ENCODE measurements at places on chromosomes 5 and 9.

DNA sequence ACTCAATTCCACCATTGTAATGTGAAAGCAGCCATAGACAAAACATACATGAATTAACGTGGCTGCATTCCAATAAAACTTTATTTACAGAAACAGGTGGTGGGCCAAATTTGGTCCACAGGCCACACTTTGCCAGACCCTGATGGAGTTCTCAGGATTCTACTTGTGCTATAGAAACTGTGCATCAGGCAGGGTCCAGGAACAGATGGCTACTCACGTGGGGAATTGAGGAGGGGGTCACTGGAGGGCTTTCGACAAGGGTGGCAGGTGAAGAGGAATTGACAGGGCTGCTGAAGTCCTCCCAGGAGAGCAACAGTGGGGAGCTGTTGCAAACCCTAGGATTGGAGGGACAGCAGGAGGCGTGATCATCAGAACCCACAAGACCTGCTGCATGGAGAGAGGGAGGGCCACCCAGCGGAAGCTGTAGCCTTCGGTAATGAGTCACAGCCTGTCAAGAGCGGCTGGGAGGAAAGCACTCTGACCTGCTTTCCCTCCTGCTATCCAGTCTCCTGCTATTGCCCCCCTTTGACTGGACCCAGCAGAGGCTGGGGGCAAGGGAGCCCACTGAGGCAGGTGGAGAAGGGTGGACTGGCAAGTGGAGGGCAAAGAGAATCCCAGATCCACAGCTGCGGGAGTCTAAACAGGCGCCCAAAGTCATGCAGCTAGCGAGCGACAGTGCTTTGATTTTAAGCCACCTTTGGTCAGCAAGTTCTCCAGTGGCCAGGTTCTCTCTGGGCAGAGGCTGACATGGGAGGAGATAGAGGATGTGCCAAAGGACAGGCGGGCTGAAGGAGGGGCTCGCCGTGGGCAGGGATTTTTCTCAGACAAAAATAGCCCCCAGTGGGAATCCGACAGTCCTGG lies 138.3 kb upstream of the SMIM23 start:
- peak; percentile 56 for DNase-seq

DNA sequence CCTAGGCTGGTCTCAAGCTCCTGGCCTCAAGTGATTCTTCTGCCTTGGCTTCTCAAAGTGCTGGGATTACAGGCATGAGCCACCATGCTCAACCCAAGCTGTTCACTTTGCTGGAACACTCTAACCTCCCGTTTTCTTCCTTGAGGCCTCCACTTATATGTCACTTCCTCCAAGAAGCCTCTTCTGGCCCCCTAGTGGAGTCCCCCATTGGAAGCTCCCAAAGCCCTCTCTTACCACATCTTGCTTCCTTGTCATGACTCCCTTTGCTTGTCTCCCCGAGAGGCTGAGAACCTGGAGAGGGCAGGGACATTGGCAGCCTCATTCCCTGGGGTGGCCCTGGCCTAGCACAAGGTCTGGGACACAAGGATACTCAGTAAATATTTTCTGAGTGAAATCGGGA lies 80.8 kb downstream of the PDE6A start:
- no peak for DNase-seq

- peak; percentile 52 for DNase-seq
These were observed 124.3 kb downstream of the ENC1 start for GRCh38 chr5:74516211-74516636.

DNA sequence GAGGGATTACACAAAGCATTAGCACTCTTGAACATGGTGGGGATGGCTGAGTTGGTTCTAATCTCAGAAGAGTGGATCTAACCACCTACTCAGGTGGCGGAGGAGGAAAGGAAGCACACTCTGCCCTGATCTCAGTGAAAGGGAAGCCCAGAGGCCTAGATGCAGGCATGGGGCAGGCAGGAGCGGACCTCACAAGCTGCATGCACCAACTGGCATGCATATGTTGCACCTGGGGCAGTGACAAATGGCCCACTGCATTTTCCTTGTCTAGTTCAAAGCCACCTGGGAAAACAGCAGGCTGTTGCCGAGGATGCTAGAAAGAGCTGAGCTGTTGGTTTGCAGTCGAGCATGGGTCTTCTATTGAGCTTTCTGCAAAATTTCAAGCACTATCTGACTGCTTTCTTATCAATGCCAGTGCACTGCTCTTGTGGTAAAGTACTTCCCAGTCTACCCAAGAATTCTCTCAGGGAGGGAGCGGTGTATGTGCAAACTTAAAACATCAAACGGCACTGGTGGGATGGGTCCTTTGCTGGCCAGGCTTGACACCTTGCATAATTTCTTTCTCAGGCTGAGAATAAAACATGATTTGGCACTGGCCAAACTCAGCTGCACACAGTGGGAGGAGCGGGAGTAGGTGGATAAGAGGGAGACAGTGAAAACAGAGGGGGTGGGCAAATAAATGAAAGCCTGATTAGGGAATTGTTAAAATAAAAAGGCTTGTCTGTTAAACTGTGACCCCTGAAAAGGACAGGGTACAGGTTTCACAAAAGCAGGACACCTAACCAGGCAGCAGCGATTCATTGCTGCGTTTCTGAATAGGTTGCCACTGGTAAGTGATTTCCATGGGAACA lies 108.9 kb downstream of the MARCHF3 start:
- no peak for DNase-seq

GRCh38 chr5:170075696-170076095 lies 30.0 kb upstream of the FOXI1 start:
- DNase-seq = no peak

DNA sequence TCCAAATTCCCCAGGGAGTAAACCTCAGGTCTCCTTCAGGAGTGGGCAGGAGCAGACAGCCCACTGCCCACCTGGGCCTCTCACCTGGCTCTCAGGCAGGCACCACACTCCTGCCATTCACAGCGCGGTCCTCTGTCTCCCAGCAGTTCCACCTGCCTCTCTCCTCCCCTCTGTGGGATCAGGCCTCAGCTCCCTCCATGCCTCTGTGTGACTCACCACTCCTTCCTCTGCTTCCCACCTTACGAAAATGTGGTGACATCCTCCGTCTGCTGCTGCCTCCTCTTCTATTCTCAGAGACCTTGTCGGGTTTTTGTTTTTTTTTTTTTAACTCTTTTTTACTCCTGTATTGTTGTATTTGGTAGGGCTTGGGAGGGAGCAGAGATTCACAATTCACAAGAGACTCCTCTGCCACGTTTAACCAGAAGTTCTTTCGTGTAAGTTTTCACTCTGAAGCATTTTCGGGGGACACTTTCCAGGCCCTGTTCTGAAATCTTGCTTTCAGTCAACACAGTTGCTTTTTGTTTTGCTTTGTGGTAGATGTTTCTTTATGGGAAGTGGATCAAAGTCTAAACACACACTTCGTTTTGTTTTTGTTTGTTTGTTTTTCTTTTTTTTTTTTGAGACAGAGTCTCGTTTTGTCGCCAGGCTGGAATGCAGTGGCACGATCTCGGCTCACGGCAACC lies 21.1 kb upstream of the CDKN2AIPNL start:
- DNase-seq = peak; percentile 29

GRCh38 chr9:19409401-19410194 lies 789 bp downstream of the ACER2 start:
- peak; percentile 8 for DNase-seq

DNA sequence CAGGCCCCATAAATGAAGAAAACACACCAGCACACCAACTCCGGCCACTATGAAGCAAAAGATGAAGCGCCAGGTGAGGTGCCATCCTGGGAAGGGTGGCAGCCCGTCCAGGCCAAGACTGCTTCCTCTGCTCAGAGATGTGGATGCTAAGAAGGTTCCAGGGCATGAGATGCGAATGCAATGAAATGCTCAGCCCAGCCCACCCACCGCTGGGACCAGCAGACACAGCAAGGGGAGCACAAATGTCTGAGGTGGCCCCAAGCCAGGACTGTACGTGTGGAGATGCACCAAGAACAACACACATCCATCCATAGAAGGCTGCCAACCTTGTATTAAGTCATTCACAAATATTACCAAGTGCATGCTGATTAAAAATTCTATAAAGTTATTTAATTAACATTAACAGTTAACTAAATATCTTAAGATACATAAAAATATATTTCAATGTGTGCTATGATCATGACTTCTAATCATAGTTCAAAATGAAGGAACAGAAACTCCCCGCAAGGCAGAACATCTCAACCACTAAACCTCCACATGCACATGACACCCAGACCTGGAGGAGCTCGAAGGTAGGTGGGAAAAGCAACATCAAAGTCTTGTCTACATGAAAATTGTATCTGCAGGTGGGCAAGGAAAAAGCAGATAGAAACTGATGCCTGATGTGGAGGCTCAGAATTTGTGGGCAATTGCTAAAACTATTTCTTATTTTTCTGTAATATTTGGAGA lies 43.7 kb downstream of the BICD2 start:
- DNase-seq = no peak

DNA sequence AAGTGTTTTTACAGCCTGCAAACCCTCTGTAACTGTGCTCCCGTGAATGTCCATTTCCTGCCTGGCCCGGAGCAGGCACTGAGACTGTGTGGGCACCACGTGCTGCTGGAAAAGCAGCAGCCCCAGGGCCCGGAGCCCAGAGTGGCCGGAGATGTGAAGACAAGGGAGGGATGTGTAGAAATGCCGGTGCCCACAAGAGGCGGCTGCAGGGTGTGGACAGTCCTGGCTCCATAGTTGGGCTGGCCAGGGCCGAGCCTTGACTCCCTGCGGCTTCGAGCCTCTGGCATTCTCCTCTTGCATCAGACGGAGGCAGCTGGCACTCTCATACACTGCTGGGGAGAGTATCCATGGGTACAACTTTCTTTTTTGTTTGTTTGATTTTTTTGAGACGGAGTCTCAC lies 13.2 kb upstream of the GFPT2 start:
- peak; percentile 65 for DNase-seq

- no peak for DNase-seq
These were observed 117.3 kb upstream of the TNFAIP8 start for GRCh38 chr5:119238265-119239118.

GRCh38 chr5:131496400-131496713 lies 138.7 kb downstream of the RAPGEF6 start:
- no peak for DNase-seq

- DNase-seq = no peak
These were observed 33.1 kb downstream of the LVRN start for GRCh38 chr5:115995351-115995750.

DNA sequence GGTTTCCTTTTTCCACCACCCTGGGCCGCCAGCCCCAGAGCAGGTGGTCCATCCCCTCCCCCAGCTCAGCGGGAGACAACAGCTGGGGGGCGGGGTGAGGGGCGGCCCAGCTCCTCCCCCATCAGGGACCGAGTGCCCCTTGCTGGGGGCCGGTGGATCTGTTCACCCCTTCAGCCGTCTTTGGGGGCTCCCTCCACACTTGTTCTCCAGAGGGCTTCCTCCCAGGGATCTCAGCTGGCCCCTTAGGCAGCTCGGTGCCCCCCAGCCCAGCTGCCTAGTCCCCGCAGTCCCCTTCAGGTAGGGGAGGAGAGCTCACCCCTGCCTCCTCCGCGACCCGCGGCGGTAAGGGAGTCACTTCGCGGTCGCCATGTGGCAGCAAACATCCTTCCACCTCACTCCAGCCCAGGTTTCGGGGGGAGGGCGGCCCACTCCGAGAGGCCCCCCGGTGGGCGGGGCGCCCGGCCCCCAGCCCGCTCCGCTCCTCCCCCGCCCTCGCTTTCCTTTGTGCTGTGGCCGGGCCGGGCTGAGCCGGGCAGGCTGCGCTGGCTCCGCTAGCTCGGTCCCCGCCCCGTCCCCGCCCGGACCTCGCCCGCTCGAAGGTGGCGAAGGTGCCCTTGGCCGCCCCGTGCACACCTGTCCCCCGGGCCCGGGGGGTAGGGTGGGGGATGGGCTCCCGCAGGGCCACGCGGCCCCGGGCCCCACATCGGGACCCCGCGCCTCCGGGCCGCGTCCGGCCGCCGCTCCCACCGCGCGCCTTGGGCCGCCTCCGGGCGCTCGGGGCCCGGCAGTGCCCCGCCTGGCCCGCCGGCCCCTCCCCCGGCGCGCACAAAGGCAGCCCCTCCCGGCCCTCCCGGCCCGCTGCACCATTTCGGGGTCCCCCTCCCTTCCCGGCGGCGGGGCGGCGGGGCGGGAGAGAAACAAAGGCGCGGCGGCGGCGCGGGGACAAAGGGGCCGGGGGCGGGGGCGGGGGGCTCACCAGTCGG lies 683 bp downstream of the DBN1 start:
- no peak for DNase-seq

All from RPMI7951 (cell line).